ENCODE measurements at places on chromosomes 2 and 18.

DNA sequence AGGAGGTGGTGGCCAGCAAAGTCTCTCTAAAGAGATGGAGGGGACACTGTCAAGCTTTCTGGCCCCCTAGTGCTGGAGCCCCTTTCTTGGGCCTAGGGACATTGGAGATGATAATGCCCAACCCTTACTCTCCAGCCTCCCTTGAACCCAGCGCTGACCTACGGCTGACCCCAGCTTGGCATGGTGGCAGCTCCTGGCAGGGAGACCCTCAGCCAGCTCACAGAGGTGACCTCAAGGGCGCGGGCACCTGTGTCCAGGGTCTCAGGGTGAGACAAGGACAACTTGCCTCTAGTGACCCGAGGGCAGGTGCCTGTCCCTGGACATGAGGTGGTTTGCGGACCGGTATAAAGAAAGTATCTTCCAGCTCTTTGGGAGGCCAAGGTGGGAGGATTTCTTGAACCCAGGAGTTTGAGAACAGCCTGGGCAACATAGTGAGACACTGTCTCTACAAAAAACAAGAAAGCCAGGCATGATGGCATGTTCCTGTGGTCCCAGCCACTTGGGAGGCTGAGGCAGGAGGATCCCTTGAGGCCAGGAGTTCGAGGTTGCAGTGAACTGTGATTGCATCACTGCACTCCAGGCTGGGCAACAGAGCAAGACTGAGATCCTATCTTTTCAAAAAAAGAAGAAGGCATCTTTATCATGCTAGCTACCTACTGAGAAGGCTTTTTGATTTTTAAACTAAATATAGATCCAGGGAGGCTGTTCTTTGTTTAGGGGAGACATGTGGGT is 3.3 kb upstream of the PER2 start:
- no peak for DNase-seq

DNA sequence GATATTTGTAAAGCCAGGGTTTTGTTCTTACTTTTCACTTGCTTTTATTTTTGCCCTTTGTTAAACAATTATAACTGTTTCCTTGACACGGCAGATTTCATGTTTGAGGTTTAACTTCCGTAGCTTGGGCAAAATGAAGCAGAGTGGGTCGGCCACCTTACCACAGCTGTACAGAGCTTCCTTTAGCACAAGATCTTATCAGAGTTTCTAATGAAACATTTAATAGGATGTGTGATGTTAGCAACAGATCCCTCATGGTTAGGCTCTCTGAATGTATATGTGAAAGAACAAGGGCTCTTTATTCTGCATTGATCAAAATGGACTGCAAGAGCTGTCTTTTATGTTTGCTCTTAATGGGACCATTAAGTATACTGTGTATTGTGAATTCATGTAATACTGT is 22.3 kb downstream of the RNF125 start:
- DNase-seq, result no peak

DNA sequence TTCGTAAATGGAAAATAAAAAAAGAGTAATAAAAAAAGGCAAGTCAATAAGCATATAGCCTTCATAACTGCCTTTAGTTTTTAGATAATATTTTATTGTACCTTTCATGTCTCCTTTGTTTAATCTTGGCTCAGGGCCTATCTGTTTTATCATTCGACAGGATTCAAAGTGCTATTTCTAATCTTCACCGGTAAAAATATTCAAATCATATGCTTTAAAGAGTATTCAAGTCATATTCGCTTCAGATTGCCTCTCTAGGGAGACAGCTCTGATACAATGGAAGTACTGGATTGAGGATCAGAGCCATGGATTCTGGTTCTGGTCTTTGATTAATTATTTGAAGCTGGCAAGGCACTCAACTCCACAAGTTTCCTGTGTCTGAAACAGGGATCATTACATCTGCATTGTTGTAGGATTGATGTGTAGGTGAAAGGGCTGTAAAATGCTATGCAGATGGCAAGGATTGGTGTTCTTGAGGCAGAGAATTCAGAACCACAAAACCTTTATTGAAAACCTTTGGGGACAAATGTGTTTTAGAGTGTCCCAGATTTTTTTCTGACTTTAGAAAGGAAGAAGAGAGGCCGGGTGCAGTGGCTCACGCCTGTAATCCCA is 84.3 kb upstream of the RAPH1 start:
- DNase-seq, result no peak

DNA sequence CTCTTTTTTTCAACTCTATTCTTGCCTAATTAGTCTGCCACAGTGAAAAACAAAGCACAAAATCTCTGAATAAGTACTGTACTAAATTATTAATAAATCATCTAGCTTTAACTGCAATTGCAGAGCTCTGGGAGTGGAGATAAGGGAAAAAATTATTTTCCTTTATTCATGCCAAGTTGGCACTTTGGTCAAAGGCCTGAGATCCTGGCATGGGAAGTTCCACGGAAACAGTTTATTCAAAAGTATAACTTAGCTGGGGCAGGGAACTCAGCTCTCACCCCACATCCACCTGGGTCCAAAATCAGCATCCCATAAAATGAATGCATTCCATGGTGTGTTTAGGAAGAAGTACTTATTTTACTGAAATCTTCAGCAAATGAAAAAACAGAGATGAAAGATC is 185.2 kb upstream of the APCDD1 start:
- DNase-seq, result no peak

GRCh38 chr2:9076210-9076609 is 72.7 kb upstream of the MBOAT2 start:
- DNase-seq, result no peak

- no peak for DNase-seq
Observed at GRCh38 chr2:147712051-147712450, 132.8 kb upstream of the ACVR2A start.

GRCh38 chr2:8544786-8545694 is 136.8 kb upstream of the ID2 start:
- no peak for DNase-seq

DNA sequence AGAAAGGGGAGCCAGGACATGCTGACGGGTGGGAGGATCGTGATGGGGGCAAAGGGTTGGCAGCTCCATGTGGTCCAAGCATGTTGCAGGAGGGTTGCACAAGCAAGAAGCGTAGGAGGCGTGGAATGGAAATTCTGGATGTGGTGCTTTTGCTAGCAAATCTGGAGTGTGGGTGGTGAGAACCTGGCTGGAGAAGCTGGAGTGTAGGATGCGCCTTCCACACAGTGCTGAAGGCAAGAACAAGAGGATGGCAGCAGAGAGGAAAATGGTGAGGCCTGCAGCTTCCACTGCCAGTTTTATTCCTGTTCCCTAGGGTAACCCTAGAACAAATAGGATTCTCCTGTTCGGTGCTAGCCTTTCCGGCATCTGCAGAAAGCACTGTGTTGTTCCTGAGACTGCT is 22.4 kb downstream of the CREG2 start:
- DNase-seq, result no peak

GRCh38 chr2:142815375-142815774 is 62.1 kb upstream of the KYNU start:
- DNase-seq, result no peak

- no peak for DNase-seq
Observed at GRCh38 chr18:74378179-74378682, 62.6 kb downstream of the C18orf63 start.
